ENCODE measurements at places on chromosomes 11 and 22. TPM values are rescaled to one million over a fixed set of nuclear protein-coding genes. Genes with fewer than 3 reads are reported as not detected.

- no peak overlapping the region for H3K4me3 ChIP-seq
- no peak for DNase-seq
- H3K4me1 ChIP-seq, result no peaks in the 10 kb centered on the region
- no peaks in the 10 kb centered on the region for H3K36me3 ChIP-seq
- no peaks in the 10 kb centered on the region for H3K27me3 ChIP-seq
- no peak overlapping the region for H3K27ac ChIP-seq
Measured at GRCh38 chr11:25565846-25566245, 766.1 kb upstream of the ANO3 start.

GRCh38 chr11:19845626-19846025, 133.0 kb downstream of the NAV2 start:
- H3K27ac ChIP-seq, result no peak overlapping the region
- DNase-seq, result no peak
- no peaks in the 10 kb centered on the region for H3K27me3 ChIP-seq
- H3K4me1 ChIP-seq, result no peaks in the 10 kb centered on the region

DNA sequence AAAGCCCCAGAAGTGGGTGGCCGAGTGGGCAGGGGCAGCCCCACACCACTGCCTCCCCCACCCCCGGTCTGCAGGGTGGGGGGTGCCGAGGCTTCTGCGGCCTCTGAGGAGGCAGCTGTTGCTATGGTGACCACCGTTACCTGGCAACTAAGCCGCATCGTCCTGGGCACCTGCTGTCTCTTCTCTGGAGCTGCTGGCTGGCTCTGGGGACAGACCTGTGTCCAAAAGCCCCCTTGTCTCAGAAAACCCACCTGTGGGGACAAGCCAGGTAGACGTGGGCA, 79.9 kb upstream of the PRR5 start:
- no peak overlapping the region for H3K4me3 ChIP-seq
- no peaks in the 10 kb centered on the region for H3K27me3 ChIP-seq
- no peak for DNase-seq
- no peak overlapping the region for H3K27ac ChIP-seq
- no peaks in the 10 kb centered on the region for H3K36me3 ChIP-seq
- no peaks in the 10 kb centered on the region for H3K4me1 ChIP-seq

- H3K36me3 ChIP-seq, result peaks cover 15% of the 10 kb centered on the region
- peak overlapping the region; percentile 59 for H3K27ac ChIP-seq
- H3K27me3 ChIP-seq, result no peaks in the 10 kb centered on the region
- peaks cover 24% of the 10 kb centered on the region for H3K4me1 ChIP-seq
- peak overlapping the region; percentile 85 for H3K4me3 ChIP-seq
Measured at GRCh38 chr11:119055901-119056300, 1.1 kb downstream of the HYOU1 start.

- no peaks in the 10 kb centered on the region for H3K36me3 ChIP-seq
- no peaks in the 10 kb centered on the region for H3K27me3 ChIP-seq
- H3K4me1 ChIP-seq, result no peaks in the 10 kb centered on the region
- no peak for DNase-seq
Measured at GRCh38 chr11:112364962-112365481, 104.4 kb upstream of the PLET1 start.

GRCh38 chr11:75582895-75583717, 21.1 kb downstream of the SERPINH1 start:
- no peak for DNase-seq
- H3K4me1 ChIP-seq, result peaks cover 9% of the 10 kb centered on the region

DNA sequence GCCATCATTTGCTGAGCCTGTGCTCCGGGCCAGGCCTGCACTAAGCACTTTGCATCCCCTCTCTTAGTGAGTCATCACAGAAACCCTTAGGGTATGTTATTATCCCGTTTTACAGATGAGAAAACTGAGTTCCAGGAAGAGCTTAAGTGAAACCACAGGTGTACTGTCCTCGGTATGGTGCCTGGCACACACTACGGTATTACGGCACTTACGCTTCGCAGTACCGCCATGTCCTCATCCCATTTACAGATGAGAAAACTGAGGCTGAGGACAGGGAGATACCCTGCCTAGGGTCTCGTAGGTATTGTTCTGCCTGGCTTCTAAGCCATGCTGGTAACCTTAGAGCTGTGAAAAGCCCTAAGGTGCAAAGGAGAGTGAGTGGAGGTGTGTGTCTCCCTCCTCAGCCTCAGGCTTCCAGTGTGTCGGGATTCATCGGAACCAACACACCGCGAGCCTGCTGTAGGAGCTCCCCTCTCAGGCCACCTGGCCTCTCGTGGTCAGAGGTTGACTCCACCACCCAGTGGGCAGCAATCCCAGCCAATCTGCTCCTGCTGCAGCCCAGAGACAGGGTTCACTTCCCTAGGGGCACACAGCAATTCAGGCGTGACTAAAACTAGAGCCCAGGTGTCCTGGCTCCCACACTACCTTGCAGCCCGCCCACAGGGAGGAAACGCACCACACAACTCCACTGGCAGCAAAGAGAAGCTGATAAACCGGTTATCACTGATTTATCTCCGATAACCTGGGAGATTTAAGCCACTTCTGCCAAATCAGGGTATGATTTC, 39.6 kb upstream of the HMOX1 start:
- no peak overlapping the region for H3K4me3 ChIP-seq
- H3K4me1 ChIP-seq, result peaks cover 7% of the 10 kb centered on the region
- H3K27me3 ChIP-seq, result no peaks in the 10 kb centered on the region

DNA sequence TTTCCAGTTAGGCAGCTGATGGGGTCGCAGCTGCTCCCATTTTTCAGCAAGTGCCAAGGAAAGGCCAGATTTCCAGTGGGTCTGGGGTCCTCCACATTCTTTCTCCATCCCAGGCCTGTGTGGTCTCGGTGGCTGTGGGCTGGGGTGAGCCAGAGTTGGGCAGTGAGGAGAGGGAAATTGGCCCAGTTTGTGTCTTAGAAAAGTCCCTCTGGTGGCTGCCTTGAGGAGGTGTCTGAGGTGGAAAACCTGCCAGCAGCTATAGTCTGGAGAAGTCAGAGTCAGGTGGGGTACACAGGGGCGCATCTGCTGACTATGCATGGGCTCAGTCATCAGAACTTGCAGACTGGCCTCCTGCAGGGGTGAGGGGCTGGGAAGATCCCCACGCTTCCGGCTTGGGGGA, 30.5 kb downstream of the MRGPRD start:
- no peaks in the 10 kb centered on the region for H3K27me3 ChIP-seq
- H3K36me3 ChIP-seq, result no peaks in the 10 kb centered on the region

DNA sequence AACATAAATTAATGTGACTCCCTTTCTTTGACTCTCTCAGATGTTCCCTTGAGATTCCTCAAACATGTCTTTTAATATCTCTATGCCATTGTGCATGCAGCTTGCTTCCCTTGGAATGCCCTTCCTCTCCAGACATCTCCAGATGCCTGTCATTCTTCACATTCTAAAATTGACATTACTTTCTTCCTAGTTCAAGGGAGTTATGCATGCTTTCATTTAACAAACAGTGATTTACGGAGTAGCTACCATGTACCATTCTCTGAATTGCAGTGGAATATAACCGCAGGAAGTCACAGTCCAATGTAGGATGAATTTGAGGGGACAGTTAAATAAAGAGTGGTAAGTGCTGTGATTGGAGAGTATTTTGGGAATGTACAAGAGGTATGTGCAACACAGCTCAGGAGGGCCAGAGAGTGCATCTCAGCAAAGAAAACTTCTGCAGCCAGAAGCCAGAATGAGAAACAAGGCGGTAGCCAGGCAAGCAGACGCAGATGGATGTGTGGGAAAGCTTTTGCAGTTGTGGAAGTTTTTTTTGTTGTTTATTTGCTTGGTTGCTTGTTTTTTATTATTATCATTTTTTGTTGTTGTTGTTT, 18.7 kb downstream of the MMP10 start:
- H3K27ac ChIP-seq, result no peak overlapping the region
- H3K36me3 ChIP-seq, result no peaks in the 10 kb centered on the region
- H3K27me3 ChIP-seq, result no peaks in the 10 kb centered on the region

Gene MUC5AC
- not detected for total RNA-seq

GRCh38 chr22:39839204-39839603, 54.4 kb downstream of the ENTHD1 start:
- DNase-seq, result peak; percentile 35
- H3K36me3 ChIP-seq, result no peaks in the 10 kb centered on the region
- no peaks in the 10 kb centered on the region for H3K27me3 ChIP-seq
- no peak overlapping the region for H3K27ac ChIP-seq
- no peak overlapping the region for H3K4me3 ChIP-seq
- H3K4me1 ChIP-seq, result peaks cover 15% of the 10 kb centered on the region

- DNase-seq, result no peak
- H3K4me3 ChIP-seq, result peak overlapping the region; percentile 82
- H3K4me1 ChIP-seq, result peaks cover 12% of the 10 kb centered on the region
- H3K27me3 ChIP-seq, result no peaks in the 10 kb centered on the region
- H3K27ac ChIP-seq, result peak overlapping the region; percentile 64
- no peaks in the 10 kb centered on the region for H3K36me3 ChIP-seq
Measured at GRCh38 chr22:37659066-37659896, 758 bp downstream of the PDXP start.

Gene AMOTL1
- total RNA-seq, result 0.41 TPM

Gene C11orf65
- total RNA-seq, result 0.21 TPM
